ENCODE measurements at places on chromosomes 1 and 21. TPM values are rescaled to one million over a fixed set of nuclear protein-coding genes. Genes with fewer than 3 reads are reported as not detected.

DNA sequence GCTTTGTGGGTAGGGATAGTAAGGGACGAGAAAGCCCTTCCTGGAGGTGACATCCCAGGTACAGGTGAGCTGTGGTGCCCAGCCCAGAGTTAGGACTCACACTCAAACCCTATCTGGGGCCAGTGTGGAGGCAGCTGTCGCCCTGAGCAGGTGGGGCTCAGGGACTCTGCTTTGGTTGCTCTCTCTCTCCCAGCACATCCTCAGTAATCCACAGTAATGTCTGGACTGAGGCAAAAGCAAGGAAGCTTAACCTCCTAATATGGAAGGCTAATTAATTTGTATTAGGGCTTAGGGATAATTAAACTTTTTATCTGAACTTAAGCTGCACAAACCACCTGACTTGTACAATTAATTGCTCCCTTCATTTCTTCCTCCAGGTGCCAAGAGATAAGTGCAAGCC lies 38.2 kb downstream of the DDX20 start:
- DNase-seq = no peak

- no peak for DNase-seq
These were observed 34.1 kb upstream of the PRDM15 start for GRCh38 chr21:41913230-41913629.

- DNase-seq = no peak
These were observed 202.0 kb downstream of the NFIA start for GRCh38 chr1:61284248-61284854.

- DNase-seq = no peak
These were observed 850 bp downstream of the SESN2 start for GRCh38 chr1:28259934-28260802.

- peak; percentile 49 for DNase-seq
These were observed 74.7 kb upstream of the TLR5 start for GRCh38 chr1:223217781-223218180.

GRCh38 chr21:33478935-33479678 lies 667 bp downstream of the TMEM50B start:
- no peak for DNase-seq

GRCh38 chr1:207695891-207696290 lies 51.0 kb downstream of the CR1L start:
- no peak for DNase-seq

DNA sequence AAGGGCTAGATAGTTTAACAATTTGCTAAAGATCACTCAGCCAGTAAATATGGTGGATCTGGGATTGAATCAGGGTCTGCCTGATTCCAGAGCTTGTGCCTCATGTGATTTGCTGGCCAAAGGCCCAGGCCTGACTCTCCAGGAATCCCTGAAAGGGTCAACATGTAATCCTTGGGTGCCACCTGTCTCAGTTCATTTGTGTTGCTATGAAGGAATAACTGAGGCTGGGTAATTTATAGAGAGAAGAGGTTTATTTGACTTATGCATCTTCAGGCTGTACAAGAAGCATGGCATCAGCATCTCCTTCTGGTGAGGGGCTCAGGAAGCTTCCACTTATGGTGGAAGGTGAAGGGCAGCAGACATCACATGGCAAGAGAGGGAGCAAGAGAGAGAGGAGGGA lies 144.9 kb downstream of the FCRL5 start:
- no peak for DNase-seq

- no peak for DNase-seq
These were observed 233.7 kb upstream of the NFIA start for GRCh38 chr1:60848583-60849188.

DNA sequence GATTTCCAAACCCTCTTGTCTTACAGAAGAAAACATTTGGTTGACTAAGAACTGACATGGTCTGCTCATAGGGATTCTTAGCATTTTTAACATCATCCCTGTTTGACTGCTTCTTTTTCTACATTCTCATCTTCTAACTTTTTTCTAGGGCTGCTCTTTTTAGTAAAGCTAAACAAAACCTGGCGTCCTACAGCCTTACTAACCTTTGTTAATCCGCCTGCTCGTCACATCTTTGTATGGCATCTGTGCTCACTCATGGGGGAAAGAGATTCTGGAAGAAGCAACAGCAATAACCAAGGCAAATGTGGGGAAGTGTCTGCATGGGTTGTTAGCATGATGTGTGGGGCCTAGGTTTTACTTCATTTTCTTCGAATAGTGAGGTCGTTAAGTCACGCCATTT lies 92.0 kb downstream of the KIF1B start:
- DNase-seq = no peak

GRCh38 chr1:244674446-244674845 lies 21.5 kb downstream of the DESI2 start:
- no peak for DNase-seq

- DNase-seq = no peak
These were observed 1.1 kb downstream of the RASAL2 start for GRCh38 chr1:178094739-178095645.

GRCh38 chr1:55329808-55330432 lies 114.8 kb upstream of the USP24 start:
- no peak for DNase-seq

DNA sequence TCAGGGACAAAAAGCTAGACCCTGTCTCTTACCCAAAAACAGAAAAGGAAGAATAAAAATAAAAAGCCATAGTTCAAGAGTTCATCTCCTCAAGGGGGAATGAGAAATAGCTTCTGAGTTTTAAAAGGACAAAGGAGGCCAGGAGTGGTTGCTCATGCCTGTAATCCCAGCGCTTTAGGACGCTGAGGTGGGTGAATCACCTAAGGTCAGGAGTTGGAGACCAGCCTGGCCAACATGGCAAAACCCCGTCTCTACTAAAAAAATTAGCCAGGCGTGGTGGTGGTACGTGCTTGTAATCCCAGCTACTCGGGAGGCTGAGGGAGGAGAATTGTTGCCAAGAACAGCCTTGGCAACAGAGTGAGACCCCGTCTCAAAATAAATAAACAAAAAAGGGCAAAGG lies 38.6 kb upstream of the CPLANE2 start:
- DNase-seq = no peak

DNA sequence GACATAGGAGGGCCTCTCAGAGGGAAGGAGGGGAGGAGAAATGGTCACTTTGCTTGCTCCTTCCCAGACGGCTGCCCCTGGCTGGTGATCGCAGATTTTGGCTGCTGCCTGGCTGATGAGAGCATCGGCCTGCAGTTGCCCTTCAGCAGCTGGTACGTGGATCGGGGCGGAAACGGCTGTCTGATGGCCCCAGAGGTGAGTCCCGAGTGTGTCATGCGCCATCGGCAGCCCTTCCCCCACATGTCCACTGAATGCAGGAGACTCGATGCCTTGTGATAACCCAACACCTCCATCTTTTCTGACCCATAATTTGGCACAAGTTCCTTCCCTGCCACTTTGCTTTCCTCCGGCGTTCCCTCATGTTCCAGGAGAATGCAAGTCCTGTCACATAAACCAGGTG lies 12.7 kb downstream of the DDOST start:
- no peak for DNase-seq

DNA sequence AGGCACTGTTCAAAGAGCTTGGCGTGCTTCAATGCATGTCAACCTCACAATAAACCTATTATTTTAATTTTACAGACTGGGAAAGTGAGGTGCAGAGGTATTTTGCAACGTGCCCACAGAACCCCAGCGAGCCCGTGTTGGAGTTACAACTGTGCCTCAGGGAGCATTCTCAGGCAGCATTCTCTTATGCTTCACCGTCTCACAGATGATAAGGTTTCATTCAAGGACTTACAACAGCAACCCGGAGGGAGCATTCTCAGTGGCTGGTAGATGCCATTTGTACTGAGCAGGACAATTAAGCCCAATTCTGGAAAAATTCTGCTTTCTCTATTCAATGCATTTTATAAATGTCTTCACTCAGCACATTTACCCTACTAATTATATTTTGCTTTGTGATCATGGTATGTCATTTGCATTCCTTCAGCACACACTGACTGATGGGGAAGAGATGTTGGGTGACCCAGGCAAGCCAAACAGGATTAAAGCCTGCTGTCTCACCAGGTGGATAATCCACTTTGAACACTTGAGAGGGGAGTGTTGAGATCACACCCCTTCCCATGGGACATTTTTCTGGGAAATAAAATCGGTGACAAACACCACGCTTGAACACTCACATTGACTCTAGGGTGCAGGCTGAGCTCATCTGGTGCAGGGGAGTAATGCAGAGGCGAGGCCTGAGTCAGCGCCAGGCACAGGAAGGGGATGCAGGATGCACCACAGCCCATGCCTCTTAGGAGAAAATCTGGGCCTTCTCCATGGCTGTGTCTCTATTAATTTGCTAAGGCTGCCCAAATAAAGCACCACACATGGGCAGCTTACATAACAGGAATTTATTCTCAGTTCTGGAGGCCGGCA lies 113.9 kb downstream of the CLIC6 start:
- no peak for DNase-seq

DNA sequence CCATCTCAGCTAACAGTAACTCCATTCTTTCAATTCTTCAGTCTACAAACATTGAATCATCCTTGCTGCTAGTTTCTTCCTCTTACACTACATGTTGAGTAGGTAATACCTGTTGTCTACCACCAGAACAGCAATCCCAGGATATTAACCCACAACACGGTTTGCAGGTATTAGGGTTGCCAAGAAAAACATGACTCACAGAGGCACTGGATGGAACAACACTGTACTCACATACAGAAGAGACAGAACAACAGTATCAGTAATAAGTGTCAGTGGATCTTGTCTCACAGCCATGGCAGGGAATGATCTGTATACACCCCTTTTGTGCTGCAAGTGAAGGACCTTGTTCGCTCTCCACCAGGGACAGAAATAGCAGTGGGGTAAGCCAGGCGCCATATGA lies 212.1 kb downstream of the GPR52 start:
- no peak for DNase-seq

DNA sequence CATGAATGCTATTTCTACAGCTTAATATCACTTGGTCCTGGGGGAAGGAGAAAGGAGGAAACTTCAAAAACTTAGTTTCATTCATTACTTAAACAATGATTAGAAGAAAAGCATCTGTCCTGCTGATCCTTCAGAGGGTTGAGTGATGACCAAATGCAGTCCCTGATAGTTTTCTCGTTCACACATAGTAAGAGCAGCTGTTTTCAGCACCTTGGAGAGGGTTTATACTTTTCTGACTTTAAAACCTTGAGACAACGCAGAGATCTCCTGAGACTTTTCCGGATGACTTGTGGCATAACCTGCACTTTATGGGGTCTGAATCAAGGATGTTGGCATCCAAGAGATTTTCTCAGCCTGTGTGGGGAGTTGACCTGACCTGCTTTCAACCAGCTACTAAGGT lies 94.0 kb upstream of the KCND3 start:
- no peak for DNase-seq

DNA sequence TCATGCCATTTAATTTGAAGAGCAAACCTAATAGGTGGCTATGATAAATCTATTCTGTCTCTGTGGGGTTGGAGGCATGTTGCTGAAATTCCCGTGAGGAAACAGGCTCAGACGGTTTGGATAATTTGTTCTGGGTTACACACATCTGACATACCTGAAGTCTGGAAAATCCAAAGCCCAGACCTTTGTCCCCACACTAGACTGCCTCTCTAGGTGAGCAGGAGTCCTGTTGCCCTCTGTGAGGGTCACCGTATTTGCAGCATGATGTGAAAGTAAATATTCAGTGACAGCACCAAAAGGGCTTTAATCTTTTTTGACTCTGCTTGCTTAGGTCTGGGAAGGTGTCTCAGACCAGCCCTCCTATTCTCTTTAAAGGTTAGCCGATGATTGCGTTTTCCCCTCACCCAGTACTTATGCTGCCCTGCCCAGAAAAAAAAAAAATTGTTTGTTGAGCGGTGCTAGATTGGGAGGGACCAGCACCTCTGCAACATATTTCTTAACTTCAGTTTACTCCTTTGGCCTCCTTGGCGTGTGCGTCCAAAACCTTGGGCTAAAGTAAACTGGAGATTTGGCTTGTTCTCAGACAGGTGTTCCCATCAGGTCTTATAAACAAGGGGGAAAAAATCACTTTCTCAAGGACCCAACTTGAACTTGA lies 67.0 kb downstream of the CACHD1 start:
- no peak for DNase-seq

GRCh38 chr1:22525211-22525610 lies 38.1 kb upstream of the EPHA8 start:
- no peak for DNase-seq

CENPF gene
- total RNA-seq = 6.4 TPM

PIGV gene
- 8.1 TPM for total RNA-seq

CCDC30 gene
- total RNA-seq = 1.5 TPM

FOXD2 gene
- 0.98 TPM for total RNA-seq

C1orf146 gene
- not detected for total RNA-seq

ADGRL2 gene
- 68.0 TPM for total RNA-seq

UBE4B gene
- total RNA-seq = 51.1 TPM

ROR1 gene
- total RNA-seq = 11.0 TPM

RPL5 gene
- 1,502 TPM for total RNA-seq

Measured in vagina (tissue), 2 donors.